LoVo (cell line): ENCODE measurements at places on chromosomes 12 and 14.

- DNase-seq: no peak
Measured at GRCh38 chr12:111404362-111405148, 1.2 kb upstream of the SH2B3 start.

DNA sequence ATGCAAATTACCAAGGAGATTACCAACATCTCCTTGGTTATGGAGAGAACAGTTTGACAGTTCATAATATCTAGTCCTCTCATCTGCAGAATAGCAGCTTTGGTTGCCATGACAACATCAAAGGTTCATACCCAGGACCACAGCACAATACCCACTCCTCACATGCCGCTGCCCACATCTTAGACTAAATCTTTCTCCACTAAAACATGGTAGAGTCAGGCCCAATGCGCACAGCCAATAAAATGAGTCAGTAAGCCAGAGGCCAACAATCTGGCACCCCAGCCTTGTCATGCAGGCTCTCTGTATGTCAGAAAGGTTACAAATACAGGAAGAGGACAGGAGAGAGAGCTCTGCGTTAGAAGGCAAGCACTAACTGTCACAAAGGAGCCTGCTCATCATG lies 70.6 kb downstream of the KCNK10 start:
- DNase-seq: no peak

DNA sequence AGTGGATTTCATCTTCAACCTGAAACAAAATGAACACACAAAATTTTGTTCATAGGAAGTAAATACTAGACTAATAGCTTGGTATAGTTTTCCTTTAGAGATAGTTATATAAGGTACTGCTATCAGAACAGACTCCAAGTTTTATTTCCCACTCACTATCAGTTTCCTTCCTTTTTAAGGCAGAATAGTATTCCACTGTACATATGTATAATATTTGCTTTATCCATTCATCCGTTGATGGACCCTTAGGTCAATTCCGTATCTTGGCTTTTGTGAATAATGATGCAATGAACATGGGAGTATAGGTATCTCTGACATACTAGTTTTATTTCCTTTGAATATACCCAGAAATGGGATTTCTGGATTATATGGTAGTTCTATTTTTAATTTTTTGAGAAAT lies 3.7 kb downstream of the CCNB1IP1 start:
- DNase-seq: no peak

- no peak for DNase-seq
Measured at GRCh38 chr14:35124127-35124526, 1.8 kb downstream of the PRORP start.

DNA sequence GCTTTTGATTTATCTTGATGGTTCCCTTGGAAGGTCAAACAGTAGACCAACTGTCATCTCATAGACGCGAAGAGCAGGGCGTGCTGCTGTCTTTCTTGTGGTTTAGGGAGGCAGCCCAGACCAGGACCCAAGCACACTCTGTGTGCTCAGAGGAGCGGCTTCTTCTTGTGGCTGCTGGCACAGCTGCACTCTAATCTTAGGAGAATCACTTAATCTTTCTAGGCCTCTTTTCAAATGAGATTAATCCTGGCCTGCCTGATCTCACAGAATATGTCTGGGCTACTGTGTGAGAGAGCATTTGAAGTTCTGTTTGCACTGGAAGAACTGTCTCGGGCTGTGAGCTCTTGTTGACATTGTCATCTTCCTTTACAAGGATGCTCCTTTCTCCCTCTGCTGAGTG lies 60.0 kb upstream of the TRAF3 start:
- no peak for DNase-seq

GRCh38 chr12:47216150-47216677 lies 136.5 kb upstream of the AMIGO2 start:
- DNase-seq: no peak

DNA sequence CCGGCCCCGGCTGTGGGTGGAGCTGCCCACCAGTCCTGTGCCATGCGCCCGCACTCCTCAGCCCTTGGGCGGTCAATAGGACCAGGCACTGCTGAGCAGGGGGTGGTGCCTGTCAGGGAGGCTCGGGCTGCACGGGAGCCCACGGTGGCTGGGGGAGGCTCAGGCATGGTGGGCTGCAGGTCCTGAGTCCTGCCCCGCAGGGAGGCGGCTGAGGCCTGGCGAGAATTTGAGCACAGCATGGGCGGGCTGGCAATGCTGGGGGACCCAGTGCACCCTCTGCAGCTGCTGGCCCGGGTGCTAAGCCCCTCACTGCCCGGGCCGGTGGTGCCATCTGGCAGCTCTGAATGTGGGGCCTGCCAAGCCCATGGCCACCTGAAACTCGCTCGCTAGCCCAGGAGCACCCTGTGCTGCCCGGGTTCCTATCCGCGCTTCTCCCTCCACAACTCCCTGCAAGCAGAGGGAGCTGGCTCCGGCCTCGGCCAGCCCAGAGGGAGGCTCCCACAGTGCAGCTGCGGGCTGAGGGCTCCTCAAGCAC lies 1371.1 kb downstream of the FSCB start:
- DNase-seq: no peak

GRCh38 chr14:81164167-81164774 lies 56.5 kb downstream of the GTF2A1 start:
- peak; percentile 43 for DNase-seq
